ENCODE measurements at places on chromosomes 7 and 10.
A peak's percentile ranks its signal among the peaks of the same experiment; 100 is the strongest.

- DNase-seq = no peak
- H3K4me3 ChIP-seq = no peak overlapping the region
- no peaks in the 10 kb centered on the region for H3K27me3 ChIP-seq
- H3K4me1 ChIP-seq = no peaks in the 10 kb centered on the region
These were observed 60.7 kb downstream of the CPED1 start for GRCh38 chr7:121049028-121049791.

DNA sequence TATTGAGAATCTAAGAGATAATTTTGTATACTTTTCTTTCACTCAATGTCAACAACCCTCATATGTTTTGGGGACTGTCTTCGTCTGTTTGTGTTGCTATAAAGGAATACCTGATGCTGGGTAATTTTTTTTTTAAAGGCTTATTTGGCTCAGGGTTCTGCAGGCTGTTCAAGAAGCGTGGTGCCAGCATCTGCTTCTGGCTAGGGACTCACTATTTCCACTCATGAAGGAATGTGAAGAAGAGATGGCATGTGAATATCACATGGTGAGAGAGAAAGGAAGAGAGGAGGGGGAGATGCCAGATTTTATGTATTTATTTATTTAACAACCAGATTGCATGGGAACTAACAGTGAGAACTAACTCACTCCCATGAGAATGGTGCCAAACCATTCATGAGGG lies 827.4 kb upstream of the PHF14 start:
- H3K27ac ChIP-seq = no peak overlapping the region
- H3K4me3 ChIP-seq = no peak overlapping the region
- H3K27me3 ChIP-seq = no peaks in the 10 kb centered on the region
- H3K4me1 ChIP-seq = no peaks in the 10 kb centered on the region
- DNase-seq = no peak

DNA sequence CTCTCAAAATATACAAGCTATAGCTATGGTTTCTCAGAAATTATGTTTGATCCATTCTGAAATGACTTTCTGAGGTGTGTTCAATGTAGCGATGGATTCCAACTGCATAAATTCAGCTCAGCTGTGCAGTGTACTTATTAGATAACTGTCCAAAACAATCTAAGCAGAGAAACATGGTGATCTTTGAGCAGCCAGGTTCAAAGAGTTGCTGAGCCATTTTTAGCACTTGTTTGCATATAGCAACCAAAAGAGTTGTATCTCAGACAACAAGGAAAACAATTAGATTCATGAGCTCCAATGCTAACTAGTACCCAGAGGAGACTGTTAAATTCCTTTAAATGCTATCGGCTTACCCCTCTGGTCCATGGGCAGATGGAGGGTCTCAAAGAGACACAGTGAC lies 15.9 kb upstream of the KCNIP2 start:
- no peak for DNase-seq
- no peaks in the 10 kb centered on the region for H3K4me1 ChIP-seq
- no peak overlapping the region for H3K4me3 ChIP-seq
- H3K27ac ChIP-seq = no peak overlapping the region

- DNase-seq = peak; percentile 29
- no peaks in the 10 kb centered on the region for H3K36me3 ChIP-seq
- H3K27ac ChIP-seq = peak overlapping the region; percentile 84
- no peaks in the 10 kb centered on the region for H3K27me3 ChIP-seq
- H3K4me3 ChIP-seq = peak overlapping the region; percentile 91
- H3K4me1 ChIP-seq = no peaks in the 10 kb centered on the region
These were observed 18.6 kb downstream of the OCM2 start for GRCh38 chr7:97971120-97971989.

- no peaks in the 10 kb centered on the region for H3K36me3 ChIP-seq
- DNase-seq = no peak
- no peak overlapping the region for H3K27ac ChIP-seq
These were observed 14.8 kb downstream of the CUX1 start for GRCh38 chr7:101832205-101832631.

DNA sequence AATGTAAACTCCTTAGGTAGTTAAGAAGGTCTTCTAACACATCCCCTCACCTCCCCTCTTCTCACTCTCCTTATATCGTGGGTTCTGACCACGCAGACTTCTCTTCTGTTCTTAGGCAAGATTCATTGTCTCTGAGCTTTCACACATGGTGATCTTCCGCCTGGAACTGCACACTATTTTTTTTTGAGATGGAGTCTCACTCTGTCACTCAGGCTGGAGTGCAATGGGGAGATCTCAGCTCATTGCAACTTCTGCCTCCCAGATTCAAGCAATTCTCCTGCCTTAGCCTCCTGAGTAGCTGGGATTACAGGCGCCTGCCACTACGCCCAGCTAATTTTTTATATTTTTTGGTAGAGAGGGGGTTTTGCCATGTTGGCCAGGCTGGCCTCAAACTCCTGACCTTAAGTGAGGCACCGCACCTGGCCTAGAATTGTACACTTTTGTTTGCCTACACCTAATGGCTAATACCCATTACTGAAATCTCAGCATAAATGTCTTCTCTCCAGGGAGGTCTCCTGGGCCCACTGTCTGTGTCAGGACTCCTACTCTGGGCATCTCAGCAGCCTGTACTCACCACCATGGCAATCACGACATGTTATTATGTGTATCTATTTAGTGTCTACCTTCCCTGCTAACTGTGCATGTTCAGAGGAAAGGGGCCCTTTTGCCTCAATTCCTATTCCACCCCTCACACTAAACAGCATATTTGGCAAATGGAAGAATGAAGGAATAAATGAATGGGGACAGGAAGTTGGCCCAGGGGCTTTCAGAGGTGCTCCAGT lies 646.3 kb upstream of the DPP6 start:
- DNase-seq = no peak
- H3K27ac ChIP-seq = no peak overlapping the region
- no peaks in the 10 kb centered on the region for H3K4me1 ChIP-seq
- no peaks in the 10 kb centered on the region for H3K36me3 ChIP-seq
- H3K4me3 ChIP-seq = no peak overlapping the region
- no peaks in the 10 kb centered on the region for H3K27me3 ChIP-seq

- DNase-seq = no peak
- no peaks in the 10 kb centered on the region for H3K36me3 ChIP-seq
- no peaks in the 10 kb centered on the region for H3K27me3 ChIP-seq
These were observed 1.3 kb upstream of the CLDN4 start for GRCh38 chr7:73829505-73829904.

DNA sequence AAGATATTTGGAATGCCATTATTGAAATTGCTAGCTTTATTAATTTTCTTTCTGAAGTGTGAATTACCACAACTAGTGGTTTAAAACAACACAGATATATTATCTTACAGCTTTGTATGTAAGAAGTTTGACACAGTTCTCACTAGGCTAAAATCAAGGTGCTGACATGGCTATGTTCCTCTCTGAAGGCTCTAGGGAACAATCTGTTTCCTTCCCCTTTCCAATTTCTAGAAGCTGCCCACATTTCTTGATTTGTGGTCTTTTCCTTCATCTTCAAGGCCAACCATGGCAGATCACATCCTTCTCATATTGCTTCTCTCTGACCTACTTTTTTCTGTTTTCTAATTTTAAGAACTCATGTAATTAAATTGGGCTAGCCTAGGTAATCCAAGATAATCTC lies 43.3 kb upstream of the SLC26A3 start:
- peaks cover 4% of the 10 kb centered on the region for H3K4me1 ChIP-seq
- H3K4me3 ChIP-seq = no peak overlapping the region
- H3K36me3 ChIP-seq = no peaks in the 10 kb centered on the region
- no peak overlapping the region for H3K27ac ChIP-seq
- H3K27me3 ChIP-seq = no peaks in the 10 kb centered on the region

DNA sequence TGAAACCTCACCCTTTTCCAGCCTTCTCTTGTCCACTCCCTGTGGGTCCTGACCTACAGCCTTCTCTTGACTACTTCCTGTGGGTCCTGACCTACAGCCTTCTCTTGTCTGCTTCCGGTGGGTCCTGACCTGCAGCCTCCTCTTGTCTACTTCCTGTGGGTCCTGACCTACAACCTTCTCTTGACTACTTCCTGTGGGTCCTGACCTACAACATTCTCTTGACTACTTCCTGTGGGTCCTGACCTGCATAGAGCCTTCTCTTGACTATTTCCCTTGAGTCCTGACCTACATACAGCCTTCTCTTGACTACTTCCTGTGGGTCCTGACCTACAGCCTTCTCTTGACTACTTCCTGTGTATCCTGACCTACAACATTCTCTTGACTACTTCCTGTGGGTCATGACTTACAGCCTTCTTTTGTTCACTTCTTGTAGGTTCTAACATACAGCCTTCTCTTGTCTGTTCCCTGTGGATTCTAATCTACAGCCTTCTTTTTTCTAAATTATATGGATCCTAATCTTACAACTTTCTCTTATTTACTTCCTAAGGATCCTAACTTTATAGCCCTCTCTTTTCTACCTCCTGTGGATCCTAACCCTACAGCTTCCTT lies 36.5 kb downstream of the C10orf71 start:
- no peaks in the 10 kb centered on the region for H3K4me1 ChIP-seq
- peaks cover 13% of the 10 kb centered on the region for H3K27me3 ChIP-seq
- no peak for DNase-seq
- H3K4me3 ChIP-seq = no peak overlapping the region
- H3K36me3 ChIP-seq = no peaks in the 10 kb centered on the region

- no peaks in the 10 kb centered on the region for H3K36me3 ChIP-seq
- DNase-seq = no peak
- H3K27me3 ChIP-seq = no peaks in the 10 kb centered on the region
- peak overlapping the region; percentile 35 for H3K4me3 ChIP-seq
- peaks cover 7% of the 10 kb centered on the region for H3K4me1 ChIP-seq
- H3K27ac ChIP-seq = no peak overlapping the region
These were observed 47.7 kb downstream of the NPVF start for GRCh38 chr7:25180592-25180923.

GRCh38 chr10:102554531-102554930 lies 50.8 kb downstream of the SUFU start:
- H3K4me3 ChIP-seq = no peak overlapping the region
- DNase-seq = no peak
- H3K36me3 ChIP-seq = no peaks in the 10 kb centered on the region
- H3K27me3 ChIP-seq = no peaks in the 10 kb centered on the region
- H3K27ac ChIP-seq = no peak overlapping the region

GRCh38 chr7:82049442-82049841 lies 279.6 kb upstream of the HGF start:
- H3K27ac ChIP-seq = peak overlapping the region; percentile 54
- no peaks in the 10 kb centered on the region for H3K27me3 ChIP-seq
- DNase-seq = peak; percentile 19
- H3K36me3 ChIP-seq = no peaks in the 10 kb centered on the region
- peaks cover 16% of the 10 kb centered on the region for H3K4me1 ChIP-seq

DNA sequence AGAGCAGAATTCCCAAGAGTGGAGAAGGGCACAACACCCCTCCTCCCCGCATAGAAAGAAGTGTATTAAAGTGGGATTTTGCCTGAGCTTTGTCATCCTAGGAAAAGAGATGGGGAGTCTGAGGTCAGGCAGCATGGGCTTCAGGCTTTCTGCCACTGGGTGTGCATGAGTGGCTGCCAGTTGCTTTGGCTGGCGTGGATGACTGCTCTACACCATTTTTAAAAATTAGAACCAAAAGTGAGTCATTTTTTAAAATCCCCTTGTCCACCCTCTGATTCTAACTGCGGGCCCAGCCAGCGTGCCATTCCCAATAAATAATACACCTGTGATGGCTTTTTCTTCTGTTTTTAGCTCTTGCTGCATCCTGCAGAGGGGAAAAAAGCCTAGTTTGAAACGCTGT lies 13.4 kb downstream of the SLC29A3 start:
- H3K4me3 ChIP-seq = no peak overlapping the region
- DNase-seq = no peak
- H3K4me1 ChIP-seq = peaks cover 36% of the 10 kb centered on the region

DNA sequence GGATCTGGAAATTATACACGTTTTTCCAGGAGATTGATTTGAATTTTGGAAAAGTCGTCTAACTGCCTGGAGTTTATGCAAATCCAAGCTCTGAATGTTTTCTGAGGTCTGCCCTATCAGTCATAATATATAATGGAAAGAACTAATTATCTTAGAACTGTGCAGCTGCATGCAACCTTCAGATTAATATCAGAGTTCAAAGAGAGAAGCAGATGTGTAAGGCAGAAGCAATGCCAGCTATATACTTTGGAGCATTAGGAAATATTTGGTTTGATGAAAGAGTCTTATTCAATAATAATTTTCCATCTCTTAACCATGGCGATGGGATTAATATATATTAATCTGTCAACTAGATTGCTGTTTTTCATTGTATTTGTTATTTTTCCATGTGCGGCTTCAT lies 500.9 kb downstream of the NEBL start:
- no peak overlapping the region for H3K4me3 ChIP-seq
- H3K27me3 ChIP-seq = no peaks in the 10 kb centered on the region
- H3K4me1 ChIP-seq = peaks cover 3% of the 10 kb centered on the region

GRCh38 chr7:17640730-17641377 lies 299.4 kb downstream of the SNX13 start:
- no peak overlapping the region for H3K4me3 ChIP-seq
- no peak overlapping the region for H3K27ac ChIP-seq
- no peaks in the 10 kb centered on the region for H3K4me1 ChIP-seq
- peak; percentile 42 for DNase-seq

DNA sequence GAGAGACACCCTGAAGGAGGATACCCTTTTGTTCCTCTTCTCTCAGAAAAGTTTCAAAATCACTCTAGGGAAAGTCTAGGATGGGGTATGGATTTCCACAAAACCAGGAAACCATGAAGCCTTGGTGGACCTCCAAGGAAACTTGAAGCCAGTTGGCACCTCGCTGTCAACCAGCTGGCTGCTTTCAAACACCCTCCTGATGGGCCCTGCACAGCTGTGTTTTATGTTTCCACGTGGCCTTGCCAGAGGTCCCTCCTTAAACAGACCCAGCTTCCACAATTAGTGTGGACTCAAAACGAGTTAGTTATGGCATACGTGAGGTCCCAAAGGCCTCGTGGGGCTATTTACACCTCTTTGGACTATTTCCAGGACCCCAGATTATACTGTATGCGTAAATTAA lies 5.9 kb downstream of the PPP1R3A start:
- H3K4me1 ChIP-seq = no peaks in the 10 kb centered on the region
- H3K36me3 ChIP-seq = no peaks in the 10 kb centered on the region
- no peak overlapping the region for H3K27ac ChIP-seq
- no peak overlapping the region for H3K4me3 ChIP-seq

- H3K27me3 ChIP-seq = no peaks in the 10 kb centered on the region
- H3K4me1 ChIP-seq = no peaks in the 10 kb centered on the region
- H3K36me3 ChIP-seq = no peaks in the 10 kb centered on the region
These were observed 700 bp downstream of the H2BK1 start for GRCh38 chr7:151209588-151209987.

- no peak overlapping the region for H3K4me3 ChIP-seq
- peak overlapping the region; percentile 68 for H3K27ac ChIP-seq
- no peaks in the 10 kb centered on the region for H3K27me3 ChIP-seq
- no peaks in the 10 kb centered on the region for H3K36me3 ChIP-seq
These were observed 26.0 kb downstream of the LEP start for GRCh38 chr7:128266883-128267594.

DNA sequence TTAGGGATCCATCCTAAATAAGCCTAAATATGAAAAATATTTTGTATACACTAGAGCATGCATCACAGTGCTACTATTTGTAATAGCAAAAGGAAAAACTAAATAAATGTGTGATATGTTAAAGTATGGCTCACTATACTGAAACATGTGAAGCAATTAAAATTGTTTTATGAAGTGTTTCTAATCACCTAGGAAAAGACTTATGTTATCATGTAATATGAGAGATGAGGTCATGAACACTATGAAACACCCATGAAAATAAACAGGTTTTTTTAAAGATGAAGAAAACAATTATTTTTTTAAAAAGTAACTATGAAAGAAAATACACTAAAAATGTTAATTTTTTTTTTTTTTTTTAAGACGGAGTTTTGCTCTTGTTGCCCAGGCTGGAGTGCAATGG lies 16.8 kb upstream of the ARHGAP12 start:
- peak overlapping the region; percentile 91 for H3K27ac ChIP-seq
- DNase-seq = no peak
- peaks cover 26% of the 10 kb centered on the region for H3K4me1 ChIP-seq
- H3K4me3 ChIP-seq = no peak overlapping the region
- H3K27me3 ChIP-seq = no peaks in the 10 kb centered on the region

GRCh38 chr7:113268757-113269156 lies 150.4 kb upstream of the SMIM30 start:
- H3K27ac ChIP-seq = no peak overlapping the region
- H3K4me3 ChIP-seq = no peak overlapping the region
- H3K4me1 ChIP-seq = no peaks in the 10 kb centered on the region
- no peaks in the 10 kb centered on the region for H3K27me3 ChIP-seq
